Cardiac muscle cell (in vitro differentiated cells and primary cell): ENCODE measurements at places on chromosomes 13 and 19. TPM values are rescaled to one million over a fixed set of nuclear protein-coding genes. Genes with fewer than 3 reads are reported as not detected.

- H3K27me3 ChIP-seq: no peaks in the 10 kb centered on the region
- no peaks in the 10 kb centered on the region for H3K36me3 ChIP-seq
- H3K27ac ChIP-seq: no peak overlapping the region
- H3K4me1 ChIP-seq: no peaks in the 10 kb centered on the region
- no peak overlapping the region for H3K4me3 ChIP-seq
Measured at GRCh38 chr13:76711550-76712182, 174.5 kb downstream of the KCTD12 start.

DNA sequence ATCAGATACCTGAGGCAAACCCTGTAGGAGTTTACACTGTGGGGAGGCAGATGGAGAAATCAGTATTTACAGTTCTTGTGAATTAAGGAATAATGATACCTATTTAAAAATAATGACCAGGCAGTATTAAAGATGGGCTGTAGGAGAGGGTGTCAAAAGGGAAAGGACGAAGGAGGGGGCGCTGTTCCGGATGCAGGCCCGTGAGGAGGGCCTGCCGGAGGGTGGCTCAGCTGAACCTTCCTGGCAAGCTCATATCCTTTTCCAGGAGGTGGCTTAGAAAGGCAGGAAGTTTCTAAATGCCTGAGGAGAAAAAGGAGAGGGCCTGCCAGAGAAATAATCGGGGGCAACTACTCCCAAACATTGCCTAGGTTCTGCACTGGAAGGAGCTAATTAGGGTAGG lies 46.6 kb downstream of the MBNL2 start:
- peaks cover 19% of the 10 kb centered on the region for H3K4me1 ChIP-seq
- no peaks in the 10 kb centered on the region for H3K36me3 ChIP-seq
- DNase-seq: peak; percentile 60
- no peak overlapping the region for H3K27ac ChIP-seq
- no peak overlapping the region for H3K4me3 ChIP-seq
- no peaks in the 10 kb centered on the region for H3K27me3 ChIP-seq

DNA sequence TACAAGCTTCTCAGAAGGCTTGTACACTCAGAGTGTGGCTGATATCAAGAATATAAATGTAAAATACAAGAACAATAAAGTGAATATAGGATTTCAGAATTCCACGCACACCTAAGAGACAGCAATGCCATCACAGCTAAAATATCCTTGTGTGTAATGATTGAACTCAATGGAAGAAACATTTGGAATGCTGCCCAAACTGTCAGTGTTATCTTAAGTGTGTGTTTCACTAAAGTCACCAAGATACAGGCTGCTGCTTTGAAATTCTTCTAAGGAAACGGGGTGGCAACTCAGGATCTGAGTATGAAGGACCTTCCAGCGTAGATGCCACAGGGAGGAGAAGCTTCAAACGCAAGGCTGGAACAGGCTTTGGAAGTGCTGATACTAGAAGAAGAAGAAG lies 86.8 kb downstream of the SGCG start:
- no peak overlapping the region for H3K4me3 ChIP-seq
- H3K4me1 ChIP-seq: peaks cover 3% of the 10 kb centered on the region
- DNase-seq: no peak
- no peak overlapping the region for H3K27ac ChIP-seq
- no peaks in the 10 kb centered on the region for H3K27me3 ChIP-seq
- H3K36me3 ChIP-seq: no peaks in the 10 kb centered on the region

Gene TMEM150B
- total RNA-seq: not detected in 2 replicates

DNA sequence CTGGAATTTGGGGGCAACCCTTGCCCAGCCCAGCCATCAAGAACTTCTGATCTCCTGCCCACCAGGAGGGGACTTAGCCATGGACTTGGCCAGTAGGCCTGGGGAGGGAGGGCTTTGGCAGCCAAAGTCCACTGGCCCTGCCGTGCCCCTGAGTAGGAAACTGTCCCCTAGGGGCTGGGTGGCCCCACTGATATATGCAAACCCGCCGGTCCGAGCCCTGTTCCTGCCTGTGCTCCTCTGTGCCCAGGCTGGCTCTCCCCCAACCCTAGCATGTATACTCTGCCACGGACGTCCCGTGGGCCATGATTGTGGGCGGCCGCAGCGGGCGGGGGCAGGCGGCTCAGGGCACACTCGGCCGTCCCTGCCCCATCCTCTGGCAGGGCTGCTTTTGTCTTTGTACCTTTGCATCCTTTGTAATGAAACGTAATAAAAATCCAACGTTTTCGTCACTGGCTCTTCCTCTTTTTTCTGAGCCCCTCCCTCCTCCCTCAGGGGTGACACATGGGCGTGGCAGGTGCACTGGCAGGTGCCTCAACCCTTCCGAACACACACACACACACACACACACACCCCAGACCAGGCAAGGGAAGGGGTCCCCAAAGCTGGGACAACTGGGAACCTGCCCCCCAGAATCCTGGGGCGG lies 9.1 kb downstream of the COMP start:
- peaks cover 86% of the 10 kb centered on the region for H3K27me3 ChIP-seq
- H3K27ac ChIP-seq: no peak overlapping the region
- no peaks in the 10 kb centered on the region for H3K36me3 ChIP-seq
- H3K4me1 ChIP-seq: no peaks in the 10 kb centered on the region

Gene KIR2DL4
- total RNA-seq: not detected in 2 replicates

GRCh38 chr13:22839603-22840530 lies 340.9 kb upstream of the SGCG start:
- no peak overlapping the region for H3K4me3 ChIP-seq
- no peak overlapping the region for H3K27ac ChIP-seq
- no peaks in the 10 kb centered on the region for H3K4me1 ChIP-seq
- no peaks in the 10 kb centered on the region for H3K27me3 ChIP-seq
- no peak for DNase-seq

Gene CYP2S1
- total RNA-seq: 1.7 and 1.8 TPM in 2 replicates

Gene ZNF492
- total RNA-seq: not detected in 2 replicates

- H3K36me3 ChIP-seq: no peaks in the 10 kb centered on the region
- DNase-seq: no peak
- no peak overlapping the region for H3K27ac ChIP-seq
- no peaks in the 10 kb centered on the region for H3K27me3 ChIP-seq
- H3K4me1 ChIP-seq: peaks cover 7% of the 10 kb centered on the region
Measured at GRCh38 chr19:23118400-23118799, 1.6 kb downstream of the ZNF730 start.

- H3K4me3 ChIP-seq: no peak overlapping the region
- H3K27ac ChIP-seq: no peak overlapping the region
Measured at GRCh38 chr19:35120492-35120891, 4.9 kb downstream of the FXYD3 start.

Gene HSH2D
- not detected in 2 replicates for total RNA-seq
